RCC 7860 (cell line): ENCODE measurements at places on chromosomes 12 and 14.

GRCh38 chr14:99946652-99947489, 118.4 kb upstream of the EVL start:
- DNase-seq = no peak

- no peak for DNase-seq
Measured at GRCh38 chr12:6069437-6070093, 54.9 kb downstream of the VWF start.

GRCh38 chr14:95389471-95390011, 69.8 kb upstream of the CLMN start:
- no peak for DNase-seq

DNA sequence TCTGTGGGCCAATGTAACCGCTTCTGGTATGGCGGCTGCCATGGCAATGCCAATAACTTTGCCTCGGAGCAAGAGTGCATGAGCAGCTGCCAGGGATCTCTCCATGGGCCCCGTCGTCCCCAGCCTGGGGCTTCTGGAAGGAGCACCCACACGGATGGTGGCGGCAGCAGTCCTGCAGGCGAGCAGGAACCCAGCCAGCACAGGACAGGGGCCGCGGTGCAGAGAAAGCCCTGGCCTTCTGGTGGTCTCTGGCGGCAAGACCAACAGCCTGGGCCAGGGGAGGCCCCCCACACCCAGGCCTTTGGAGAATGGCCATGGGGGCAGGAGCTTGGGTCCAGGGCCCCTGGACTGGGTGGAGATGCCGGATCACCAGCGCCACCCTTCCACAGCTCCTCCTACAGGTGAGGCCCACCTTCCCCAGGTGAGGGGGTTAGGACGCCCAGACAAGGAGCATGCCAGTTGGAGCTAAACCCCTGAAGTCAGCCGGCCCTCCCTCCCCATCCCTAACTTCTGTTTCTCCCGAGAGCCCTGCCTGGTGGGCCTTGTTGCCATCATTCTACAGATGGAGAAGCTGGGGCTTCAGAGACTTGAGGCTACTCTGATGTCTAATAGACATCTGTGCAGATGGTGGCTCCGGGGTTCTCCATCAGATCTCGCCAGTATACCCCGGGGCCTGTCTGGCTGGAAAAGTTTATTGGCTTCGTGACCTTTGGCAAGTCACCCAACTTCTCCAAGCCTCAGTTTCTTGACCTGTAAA, 25.3 kb downstream of the PAPLN start:
- no peak for DNase-seq

GRCh38 chr14:38567703-38568102, 311.8 kb upstream of the CLEC14A start:
- DNase-seq = no peak

DNA sequence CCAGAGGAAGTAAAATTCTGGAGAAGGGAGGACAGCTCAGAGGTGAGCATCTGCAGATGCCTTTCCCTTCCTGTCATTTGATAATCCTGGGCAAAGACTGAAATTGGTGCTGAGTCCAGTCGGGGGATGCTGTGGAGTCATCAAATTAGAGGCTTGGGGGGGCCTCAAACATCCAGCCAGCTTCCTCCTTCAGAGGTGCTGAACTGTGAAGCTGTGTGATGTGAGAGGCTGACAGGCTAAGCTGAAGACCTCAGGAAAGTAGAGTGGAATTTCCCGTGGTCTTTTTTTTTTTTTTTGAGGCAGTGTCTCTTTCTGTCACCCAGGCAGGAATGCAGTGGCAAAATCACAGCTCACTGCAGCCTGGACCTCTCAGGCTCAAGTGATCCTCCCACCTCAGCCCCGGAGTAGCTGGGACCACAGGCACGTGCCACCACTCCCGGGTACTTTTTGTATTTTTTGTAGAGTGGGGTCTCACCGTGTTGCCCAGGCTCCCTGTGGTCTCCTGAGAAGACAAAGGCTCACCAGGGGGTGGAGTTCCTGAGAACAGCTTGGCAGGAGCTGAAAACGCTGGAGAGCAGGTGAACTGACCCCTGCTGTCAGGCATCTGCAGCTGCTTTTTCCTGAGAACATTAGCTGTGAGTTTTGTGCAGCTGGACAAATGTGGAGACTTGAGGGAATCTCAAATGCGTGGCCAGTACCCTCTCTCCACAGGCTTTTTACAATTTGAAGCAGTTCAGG, 6.1 kb upstream of the TCL1B start:
- DNase-seq = no peak

DNA sequence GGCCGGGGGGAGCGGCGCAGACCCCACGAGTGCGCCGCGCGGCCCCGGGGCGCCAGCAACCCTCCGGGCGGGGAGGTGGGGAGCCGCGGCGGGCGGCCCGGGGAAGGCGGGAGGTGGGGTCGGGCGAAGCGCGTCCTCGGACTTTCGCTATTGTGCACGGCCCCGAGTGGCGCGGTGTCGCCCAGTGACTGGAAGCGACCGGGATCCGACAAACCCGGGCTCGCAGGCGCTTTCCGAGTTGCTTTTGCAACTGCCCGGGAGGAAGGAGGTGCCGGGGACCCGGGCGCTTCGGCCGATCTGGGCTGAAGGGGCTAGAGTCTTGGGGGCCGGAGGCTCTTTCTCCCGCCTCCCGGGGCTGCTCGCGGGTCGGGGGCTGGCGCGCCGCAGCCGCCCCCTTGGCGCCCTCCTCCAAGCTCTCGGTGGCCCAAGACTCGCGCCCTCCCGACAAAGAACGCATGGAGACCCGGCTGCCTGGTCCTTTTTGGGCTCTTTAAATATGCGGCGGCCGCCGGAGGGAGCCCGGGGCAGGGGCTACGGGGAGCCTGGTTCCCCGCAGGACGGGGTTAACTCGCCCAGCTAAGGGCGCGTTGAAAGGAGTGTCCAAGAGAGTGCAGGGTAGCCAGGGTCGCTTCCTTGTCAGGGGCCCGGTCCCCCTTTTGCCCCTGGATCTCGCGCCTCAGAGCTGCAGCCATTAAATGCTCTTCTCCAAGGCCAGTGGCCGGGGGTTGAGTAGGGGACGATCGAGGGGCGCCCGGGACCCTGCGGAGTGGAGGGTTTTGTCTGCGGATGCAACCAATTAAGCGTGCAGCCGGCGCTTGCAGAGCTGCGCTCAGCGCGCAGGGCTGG, 1.4 kb downstream of the HMGA2 start:
- DNase-seq = no peak

DNA sequence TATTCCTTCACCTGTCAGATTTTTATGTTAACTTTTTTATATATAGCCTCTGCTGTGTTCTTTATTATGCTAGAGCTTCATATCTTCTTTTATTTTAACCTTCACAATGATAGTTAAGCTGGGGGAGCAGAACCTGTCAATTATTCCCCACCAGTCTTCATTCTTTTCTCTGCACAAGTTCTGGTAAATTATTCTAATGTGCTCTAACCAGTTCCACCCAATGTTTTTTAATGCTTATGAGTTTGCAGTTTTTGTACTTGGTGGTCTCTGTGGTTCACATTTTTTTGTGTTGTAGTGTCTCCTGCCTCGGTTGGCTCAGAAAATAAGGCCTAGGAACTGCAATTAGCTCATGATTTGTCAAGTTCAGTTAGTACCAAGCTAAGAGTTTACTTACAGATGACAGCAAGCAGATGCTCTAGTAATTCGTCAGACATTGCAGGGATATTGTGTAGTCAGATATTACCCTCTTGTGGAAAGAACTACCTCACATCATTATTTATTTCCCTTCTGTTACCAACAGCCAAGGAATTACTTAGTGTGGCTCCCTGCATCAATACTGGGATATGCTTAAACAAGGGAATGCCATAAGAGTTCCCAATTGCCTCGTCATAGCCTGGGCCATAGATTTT, 14.5 kb downstream of the DYRK2 start:
- DNase-seq = no peak

GRCh38 chr14:58401587-58401986, 5.9 kb downstream of the TOMM20L start:
- no peak for DNase-seq

DNA sequence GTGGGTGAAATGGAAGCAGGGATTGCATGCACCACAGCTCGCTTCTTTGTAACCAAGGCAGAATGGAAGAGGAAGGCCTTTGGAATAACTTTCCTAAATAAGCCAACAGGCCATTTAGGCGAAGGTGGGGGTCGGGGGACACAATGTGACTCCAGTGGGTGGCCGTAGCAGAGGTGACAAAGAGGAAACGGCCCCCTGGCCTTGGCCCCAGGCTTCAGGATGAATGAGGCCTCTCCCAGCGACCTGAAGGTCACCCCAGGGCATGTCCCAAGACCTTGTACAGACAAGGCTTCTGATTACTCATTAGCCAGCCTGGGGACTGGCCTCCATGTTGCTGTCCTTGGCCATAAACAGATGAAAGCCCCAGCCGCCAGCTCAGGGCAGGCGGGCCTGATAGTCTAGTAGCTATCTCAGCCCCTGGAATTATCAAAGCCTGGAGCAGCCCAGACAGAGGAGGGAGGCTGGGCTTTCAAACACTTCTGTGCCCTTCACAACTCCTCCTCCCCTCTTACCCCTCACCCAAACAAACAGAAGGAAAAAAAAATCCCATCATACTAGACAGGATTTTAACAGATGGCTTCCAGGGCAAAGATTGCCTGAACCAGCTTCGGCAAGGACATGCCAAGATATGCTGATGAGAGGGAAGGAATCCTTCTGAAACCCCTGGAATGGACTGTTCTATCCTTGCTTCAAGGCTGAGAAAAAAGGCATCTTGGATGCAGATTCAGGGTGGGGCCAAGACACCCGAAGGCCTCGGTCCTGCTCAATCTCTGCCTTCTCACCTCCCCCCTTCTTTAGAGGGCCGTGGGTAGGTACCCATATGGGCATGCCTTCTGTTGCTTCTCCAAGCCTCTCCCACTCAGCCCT, 142.3 kb upstream of the PARP11 start:
- no peak for DNase-seq

- DNase-seq = no peak
Measured at GRCh38 chr14:43204816-43205215, 1302.3 kb downstream of the FSCB start.

DNA sequence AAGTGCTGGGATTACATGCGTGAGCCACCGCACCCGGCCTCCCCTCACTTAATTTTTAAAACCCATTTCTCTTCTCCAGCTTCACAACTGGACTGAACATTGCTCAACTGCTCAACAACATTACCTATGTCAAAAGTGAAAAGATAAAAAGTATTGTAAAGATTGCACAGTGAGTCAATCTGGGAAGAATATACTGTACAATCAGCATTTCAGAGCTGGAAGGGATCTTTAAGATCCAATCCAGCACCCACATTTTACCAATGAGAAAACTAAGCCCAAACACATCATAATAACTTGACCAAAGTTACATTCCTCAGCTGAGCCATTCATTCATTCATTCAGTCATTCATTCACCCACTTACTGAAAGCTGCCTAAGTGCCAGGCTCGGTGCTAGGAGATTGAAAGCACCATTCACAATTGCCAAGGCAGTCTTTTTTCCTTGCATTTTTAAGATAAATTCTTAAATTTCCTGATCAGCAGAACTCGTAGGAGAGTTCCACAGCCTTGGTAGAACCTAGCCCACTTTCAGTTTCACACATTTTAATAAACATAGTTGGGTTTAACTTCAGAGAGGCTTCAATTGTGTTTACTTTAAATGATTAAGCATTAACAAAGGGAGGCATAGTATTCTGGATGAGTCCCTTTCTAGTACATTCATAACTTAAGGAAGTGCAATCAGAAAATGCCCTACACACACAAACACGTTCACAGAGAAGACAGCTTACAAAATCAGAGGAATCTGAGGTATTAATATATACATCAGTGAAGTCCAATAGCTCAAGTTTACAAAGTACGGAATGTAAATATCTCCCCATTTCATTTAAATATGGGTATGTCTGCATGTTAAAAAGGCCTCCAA, 3.0 kb downstream of the GALNT4 start:
- no peak for DNase-seq

- DNase-seq = no peak
Measured at GRCh38 chr14:100402631-100403030, 79.5 kb downstream of the SLC25A47 start.

- no peak for DNase-seq
Measured at GRCh38 chr14:92164958-92165357, 43.2 kb downstream of the CPSF2 start.

DNA sequence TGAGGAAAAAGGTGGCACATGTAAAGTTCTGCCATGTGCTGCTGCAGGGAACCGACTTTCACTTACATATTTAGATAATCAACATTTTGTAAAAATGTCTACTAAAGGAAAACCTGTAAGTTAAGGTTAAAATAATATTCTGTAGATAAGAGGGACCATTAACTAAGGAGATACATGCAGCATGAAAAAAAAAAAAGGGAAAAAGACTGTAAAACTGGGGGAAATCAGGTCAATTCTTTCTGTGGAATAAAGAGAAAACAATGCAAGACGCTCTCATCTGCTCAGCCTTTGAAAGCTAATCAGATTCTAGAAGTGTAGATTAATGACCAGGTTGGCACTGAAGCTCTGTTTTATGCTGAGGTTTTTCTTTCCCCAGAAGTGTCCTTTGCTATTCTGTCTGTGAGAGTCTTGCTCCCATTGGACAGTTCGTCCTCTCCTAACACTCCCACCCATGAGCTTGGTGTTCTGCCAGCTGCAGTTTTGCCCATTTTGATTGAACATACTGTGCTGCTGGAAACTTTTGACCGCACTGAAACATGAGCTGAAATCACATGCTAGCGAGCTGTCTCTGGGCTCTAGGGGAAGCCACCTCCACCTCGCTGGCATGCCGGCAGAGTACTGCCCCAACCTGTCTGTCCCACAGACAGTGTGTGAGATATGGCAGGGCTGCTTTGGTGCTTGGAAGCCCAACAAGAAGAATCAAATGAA, 39.7 kb downstream of the PPTC7 start:
- DNase-seq = peak; percentile 55
